ENCODE measurements at places on chromosomes 7 and 10. TPM values are rescaled to one million over a fixed set of nuclear protein-coding genes. Genes with fewer than 3 reads are reported as not detected.

GRCh38 chr7:69922026-69922803 is 323.9 kb downstream of the AUTS2 start:
- no peak for DNase-seq

- no peak for DNase-seq
These were observed 23.0 kb downstream of the BZW2 start for GRCh38 chr7:16668978-16669377.

DNA sequence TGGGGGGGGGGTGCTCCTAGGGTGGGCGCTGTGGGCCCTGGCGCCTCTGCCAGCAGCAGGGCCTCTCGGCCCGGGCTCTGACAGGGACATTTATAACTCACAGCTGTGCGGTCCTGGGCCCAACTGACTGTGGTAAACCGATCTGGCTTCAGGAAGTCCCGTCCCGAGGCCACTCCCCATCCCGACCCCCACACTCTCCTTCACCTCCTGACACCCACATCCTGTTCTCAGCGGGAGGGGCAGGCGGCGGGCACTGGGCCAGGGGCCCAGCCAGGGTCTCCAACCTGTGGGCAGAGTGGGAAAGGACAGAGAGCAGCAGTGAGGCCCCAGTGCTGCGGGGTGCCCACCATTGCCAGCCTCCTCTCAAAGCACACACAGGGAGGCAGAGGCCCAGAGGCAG is 69.1 kb downstream of the ZMIZ1 start:
- DNase-seq, result no peak

GRCh38 chr10:95245425-95246055 is 45.3 kb downstream of the PDLIM1 start:
- no peak for DNase-seq

DNA sequence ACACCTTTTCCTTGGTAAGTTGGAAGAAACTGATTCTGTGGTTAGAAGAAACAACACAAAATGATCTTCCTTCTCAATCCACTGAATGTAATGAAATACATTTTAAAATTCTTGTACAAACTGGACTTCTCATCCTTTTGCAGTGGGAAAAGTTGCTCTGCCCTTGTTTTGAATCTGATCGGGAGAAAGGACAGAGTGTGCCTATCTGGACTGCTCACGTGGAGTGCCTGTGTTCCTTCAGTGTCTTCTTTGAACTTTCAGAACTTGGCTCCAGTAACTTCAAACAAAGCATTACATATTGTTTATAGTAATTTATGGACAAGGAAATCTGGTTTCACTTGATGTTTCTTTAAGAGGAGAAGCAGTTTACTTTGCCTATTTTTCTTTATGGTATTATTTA is 17.1 kb downstream of the SLC26A3 start:
- no peak for DNase-seq

DNA sequence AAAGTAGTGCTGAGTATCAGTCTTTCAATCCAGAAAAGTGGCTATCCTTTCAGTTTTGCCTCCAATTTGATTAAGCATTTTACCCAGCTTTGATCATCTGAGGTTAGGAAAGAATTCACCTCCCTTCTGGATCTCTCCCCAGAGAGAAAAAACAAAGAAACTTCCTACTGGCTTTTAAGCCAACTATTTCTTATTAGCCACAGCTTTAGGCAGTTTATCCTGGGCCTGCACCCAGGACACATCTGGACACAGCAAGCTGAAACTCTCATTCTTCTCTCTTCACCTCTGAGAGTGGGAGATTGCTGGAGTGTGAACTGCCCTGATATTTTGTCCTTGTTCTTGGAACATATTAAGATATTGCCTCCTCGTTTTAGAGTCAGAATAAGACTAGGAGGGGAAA is 43.5 kb upstream of the LSM8 start:
- no peak for DNase-seq

GRCh38 chr7:82677493-82677892 is 233.9 kb upstream of the CACNA2D1 start:
- peak; percentile 89 for DNase-seq

DNA sequence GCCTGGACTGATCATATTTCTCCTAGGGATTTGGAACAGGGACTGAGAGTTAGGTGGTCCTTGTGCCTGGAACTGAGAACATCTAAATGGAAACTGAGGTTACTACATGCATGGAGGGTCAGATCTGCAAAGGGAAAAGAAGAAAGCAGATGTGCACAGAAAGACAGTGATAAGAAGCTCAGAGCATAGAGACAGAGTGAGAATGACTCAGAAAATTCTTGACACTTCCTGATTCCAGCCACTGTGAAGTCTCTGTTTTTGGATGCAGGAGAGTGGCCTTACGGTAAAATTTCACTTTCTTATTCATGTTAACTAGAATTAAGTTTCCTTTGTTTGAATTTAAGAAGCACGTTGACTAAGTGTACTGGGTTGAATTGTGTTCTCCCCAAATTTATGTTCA is 241.7 kb downstream of the TMEM26 start:
- DNase-seq, result no peak

GRCh38 chr7:87339373-87339897 is 6.0 kb upstream of the CROT start:
- no peak for DNase-seq

GRCh38 chr7:94252971-94253370 is 141.7 kb upstream of the COL1A2 start:
- no peak for DNase-seq

DNA sequence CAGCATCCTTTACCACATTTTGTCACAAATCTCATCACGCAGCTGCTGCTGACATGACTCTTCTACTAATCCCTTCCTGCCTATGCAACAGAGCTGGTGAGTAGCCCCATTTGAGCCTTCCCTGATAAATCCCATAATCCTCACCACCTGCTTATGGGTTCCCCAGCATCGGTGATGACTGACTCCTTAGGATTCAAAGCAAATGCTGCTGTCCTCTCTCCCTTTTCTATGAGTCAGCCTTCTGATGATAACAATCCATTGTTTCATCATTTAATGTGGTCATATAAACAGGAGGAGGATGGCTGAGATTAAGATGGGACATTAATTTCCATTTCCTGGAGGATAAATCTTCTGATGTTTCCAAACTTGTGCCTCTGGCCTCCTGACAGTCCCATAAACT is 73.4 kb downstream of the SORCS1 start:
- no peak for DNase-seq

Gene SPDYE17
- total RNA-seq, result not detected

Data from G401 (cell line).